Kidney (tissue), 22 donors: ENCODE measurements at places on chromosomes 4 and X. TPM values are rescaled to one million over a fixed set of nuclear protein-coding genes. Genes with fewer than 3 reads are reported as not detected.

Gene ADAMTS3
- 0.56 TPM for polyA plus RNA-seq

Gene FANCB
- not detected for polyA plus RNA-seq

GRCh38 chr4:147096667-147097604 lies 151.3 kb upstream of the TTC29 start:
- peak; percentile 70 for DNase-seq

DNA sequence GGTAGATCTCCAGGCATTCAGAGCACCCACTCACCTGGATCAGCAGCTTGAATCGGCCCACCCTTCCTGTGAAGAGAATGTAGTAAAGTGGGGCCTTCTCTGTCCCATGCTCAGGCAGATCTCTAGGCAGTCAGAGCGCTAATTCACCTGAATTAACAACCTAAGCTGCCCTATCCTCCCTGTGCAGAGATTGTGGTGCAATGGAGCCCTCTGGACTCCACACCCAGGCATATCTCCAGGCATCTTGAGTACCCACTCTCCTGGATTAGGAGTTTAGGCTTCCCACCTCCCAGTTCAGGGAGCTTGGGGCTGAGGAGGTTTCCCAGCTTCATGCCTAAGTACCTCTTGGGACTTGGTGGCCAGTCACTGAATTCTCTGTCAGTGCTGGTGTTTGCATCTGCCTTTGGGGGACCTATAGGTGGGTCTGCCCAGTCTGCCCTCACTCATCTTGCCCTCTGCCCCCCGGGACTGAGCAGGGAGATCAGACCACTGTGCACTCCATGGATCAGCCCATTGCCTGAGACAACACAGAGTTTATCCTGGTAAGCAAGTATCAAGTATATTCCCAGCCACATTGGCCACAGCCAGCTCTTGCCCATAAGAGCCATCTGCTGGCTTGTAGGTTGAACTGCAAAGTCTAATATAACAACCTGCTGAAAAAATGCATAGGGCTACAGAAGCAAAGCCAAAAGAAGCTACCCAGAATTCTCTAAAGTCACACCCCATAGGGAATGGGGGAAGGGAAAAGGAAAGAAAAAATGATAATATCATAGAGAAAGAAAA lies 372.9 kb downstream of the KLHL13 start:
- peak; percentile 1 for DNase-seq

DNA sequence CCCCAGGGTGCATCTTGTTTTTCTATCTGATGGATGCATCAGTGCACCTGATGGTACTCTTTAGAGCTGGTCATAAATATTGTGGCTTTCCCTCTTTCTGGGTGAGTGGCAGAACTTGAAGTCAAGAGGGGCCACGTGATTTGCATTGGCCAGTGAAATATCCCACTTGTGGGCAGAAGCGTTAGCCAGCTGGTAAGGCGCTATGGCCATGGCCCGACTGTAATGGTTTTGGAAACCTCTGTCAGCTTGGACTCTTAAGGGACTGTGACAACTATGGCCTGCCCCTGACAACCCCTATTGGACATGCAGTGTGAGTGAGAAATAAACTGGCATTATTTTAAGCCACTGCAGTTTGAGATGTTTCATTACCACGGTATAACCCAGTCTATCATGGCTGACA lies 72.8 kb downstream of the SEL1L3 start:
- DNase-seq, result no peak

DNA sequence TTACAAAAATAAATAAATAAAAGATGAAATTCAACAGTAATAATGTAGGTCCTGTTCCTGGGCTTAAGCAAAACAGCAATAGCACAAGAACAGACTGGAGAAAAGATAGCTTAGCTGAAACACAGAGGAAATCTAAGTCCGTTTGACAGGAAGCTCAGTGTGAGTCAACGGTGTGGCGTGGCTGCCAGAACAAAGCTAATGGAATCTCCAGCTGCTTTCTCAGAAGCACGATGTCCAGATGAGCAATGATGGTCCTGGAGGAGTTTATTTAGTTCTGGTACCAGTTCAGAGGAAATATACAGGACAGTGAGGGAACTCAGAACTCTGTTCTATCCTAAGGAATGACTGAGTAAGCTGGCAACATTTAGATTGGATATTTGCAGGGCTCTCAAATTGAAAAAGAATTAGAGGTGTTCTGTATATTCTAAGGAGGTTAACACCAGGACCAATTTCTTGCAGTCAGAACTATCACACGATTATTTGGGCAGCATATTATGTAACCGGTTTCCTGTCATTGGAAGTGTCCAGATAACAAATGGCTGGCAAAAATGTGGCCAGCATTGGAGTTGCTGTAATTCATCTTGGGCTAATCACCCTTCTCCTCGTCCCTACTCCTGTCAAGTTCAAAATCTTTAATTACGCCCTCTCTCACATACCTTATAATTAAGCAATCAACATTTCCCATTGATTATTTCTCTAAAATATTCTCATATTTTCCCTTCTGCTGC lies 12.7 kb downstream of the GAB3 start:
- no peak for DNase-seq

GRCh38 chrX:154125391-154126040 lies 18.5 kb upstream of the OPN1LW start:
- DNase-seq, result no peak
